ENCODE measurements at places on chromosomes 16 and 17.

- no peak for DNase-seq
Observed at GRCh38 chr17:19573075-19573474, 39.4 kb downstream of the SLC47A1 start.

DNA sequence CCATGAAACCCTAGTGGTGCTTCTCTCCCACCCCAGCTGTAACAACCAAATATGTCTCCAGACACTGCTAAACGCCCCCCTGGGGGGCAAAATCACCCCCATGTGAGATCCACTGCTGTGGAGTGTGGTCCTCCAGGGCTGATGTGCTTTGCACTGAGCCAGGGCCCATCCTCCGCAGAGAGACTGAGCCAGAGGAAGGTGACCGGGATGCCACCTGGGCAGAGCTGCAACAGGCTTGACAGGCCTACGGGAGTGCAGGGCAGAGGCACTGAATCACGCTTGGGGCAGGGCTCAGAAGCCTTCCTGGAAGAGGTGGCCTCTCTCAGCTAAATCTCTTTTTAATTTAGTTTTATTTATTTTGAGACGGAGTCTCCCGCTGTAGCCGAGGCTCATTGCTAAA is 4.4 kb downstream of the GJD3 start:
- DNase-seq, result no peak

GRCh38 chr17:37358098-37358829 is 17.5 kb upstream of the C17orf78 start:
- peak; percentile 66 for DNase-seq

GRCh38 chr17:1641065-1641403 is 4.5 kb downstream of the SCARF1 start:
- no peak for DNase-seq

GRCh38 chr16:19753815-19754643 is 36.0 kb downstream of the IQCK start:
- DNase-seq, result no peak

- no peak for DNase-seq
Observed at GRCh38 chr16:78778101-78779004, 678.9 kb downstream of the WWOX start.

DNA sequence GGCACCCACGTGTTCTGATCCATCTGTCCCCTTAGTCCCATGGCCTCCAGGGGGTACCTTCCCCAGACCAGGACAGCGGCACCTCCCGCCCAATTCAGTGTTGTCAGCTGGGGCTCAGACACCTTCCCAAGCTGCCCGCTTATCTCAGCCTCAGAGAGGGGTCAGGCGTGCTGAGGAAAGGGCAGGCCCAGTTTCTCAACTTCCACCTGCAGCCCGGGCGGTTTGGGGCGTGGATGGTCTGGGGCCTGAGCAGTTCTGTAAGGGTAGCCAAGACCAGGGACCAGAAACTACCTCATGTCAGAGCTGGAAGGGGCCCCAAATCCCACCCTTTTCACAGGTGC is 5.1 kb downstream of the PLCD3 start:
- no peak for DNase-seq

DNA sequence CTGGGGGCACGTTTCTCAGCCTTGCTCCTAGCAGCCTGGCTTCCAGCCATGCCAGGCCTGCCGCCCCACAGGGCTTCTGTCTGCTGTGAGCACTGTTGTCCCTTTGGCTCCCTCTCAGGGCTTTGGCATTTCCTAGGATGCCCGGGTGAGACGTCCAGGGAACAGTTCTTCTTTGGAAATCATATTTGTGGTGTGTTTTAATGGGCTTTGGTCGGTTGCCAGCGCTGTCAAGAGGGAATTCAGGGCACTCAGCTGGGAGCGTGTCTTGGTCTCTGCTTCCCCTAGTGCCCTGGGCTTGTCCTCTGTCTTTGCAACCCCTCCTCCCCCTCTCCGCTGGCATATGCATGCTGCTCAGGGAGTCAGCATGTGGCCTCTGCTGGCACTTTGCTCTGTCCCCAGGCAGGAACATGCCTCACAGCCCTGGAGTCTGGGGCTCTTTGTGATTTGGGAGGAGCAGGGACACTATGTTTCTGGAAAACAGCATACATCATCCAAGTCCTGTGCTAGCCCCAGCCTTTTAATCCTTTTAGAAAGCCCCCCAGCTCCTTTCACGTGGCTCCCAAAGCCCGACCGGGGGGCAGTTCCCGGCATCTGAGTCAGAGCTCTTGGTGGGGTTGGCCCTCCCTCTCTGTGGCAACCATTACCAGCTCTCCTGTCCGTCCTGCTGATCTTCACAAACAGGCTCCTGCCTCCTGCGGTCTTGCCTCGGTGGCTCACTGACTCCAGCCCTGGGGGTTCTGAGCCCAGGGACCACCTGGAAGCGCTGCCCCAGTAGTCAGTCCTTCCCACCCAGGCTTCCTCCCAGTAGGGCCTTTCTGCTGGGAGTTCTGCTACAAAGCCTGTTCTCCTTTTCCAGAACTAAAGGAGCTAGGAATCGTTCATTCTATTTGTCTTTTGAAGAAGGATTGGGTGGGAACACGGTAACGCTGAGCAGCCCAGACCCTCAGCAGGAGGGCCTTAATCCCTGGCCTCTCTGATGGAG is 26.7 kb downstream of the SAP30BP start:
- no peak for DNase-seq

DNA sequence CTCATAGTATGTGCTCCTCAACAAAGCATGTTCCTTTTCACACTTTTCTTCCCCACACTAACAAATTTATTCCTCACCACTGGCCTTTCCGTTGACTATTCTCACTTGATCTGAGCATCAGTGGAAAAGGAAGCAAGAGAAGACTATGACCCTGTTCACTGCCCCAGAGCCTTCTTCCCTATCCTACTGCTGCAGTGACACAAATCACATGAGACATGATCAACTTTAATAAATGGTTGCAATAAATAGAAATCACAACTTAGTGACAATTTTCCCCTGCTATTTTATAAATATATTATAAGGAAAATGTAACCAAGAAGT is 438.7 kb upstream of the SOX9 start:
- DNase-seq, result no peak

DNA sequence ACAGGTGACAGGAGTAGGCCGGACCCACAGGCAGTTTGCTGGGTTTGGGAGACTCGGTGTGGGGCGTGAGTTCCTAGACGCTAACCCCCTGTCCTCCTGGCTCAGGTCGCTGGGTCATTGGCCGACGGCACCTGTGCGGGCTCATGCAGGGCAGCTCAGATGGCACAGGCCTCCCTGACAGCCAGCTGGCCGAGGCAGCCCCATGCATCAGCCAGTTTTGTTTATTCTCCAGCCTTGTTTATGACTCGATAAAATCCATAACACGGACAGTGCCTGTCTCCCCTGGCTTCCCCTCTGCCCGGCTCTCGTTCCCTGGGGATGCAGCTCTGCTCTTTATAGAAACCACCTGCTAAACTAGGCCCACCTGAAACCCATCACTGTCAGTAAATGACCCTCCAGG is 46.0 kb downstream of the SDK2 start:
- no peak for DNase-seq

GRCh38 chr16:67199011-67199807 is at the start of gene ELMO3:
Gene ELMO3 (plus strand): TSS chr16:67199131. CDS start chr16:67199327, 196 bp downstream.
- peak; percentile 85 for DNase-seq

- DNase-seq, result peak; percentile 82
Observed at GRCh38 chr17:35596530-35597233, 9.6 kb downstream of the AP2B1 start.

DNA sequence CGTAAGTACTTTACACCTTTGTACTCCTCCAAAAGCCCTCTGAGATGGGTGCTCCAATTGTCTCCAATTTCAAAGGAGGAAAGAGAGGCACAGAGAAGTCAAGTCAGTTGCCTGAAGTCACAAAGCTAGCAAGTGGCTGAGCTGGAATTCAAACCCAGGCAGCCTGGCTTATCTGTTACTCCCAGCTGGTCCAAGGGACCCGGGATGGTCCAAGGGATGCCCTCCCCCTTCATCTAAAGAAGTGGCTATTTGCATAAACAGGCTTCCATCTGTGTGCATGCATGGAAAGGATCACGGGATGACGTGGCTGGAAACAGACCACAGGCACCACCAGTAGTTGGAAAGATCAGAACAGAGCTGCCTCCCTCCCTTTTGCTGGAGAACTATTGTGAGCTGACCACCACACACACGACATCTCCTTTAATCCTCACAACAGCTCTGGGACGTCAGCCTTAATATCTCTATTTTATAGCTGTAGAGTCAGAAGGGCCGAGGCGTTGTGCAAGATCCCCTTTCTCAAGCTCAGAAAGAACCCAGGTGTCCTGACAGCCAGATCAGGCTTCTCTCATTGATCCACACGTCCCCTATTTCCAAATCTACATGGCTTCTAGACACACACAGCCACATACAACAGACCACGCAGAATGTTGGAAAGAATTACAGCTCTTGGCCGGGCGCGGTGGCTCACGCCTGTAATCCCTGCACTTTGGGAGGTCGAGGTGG is 10.9 kb upstream of the COL1A1 start:
- peak; percentile 39 for DNase-seq

- peak; percentile 65 for DNase-seq
Observed at GRCh38 chr16:50464325-50465290, 83.6 kb upstream of the NKD1 start.

DNA sequence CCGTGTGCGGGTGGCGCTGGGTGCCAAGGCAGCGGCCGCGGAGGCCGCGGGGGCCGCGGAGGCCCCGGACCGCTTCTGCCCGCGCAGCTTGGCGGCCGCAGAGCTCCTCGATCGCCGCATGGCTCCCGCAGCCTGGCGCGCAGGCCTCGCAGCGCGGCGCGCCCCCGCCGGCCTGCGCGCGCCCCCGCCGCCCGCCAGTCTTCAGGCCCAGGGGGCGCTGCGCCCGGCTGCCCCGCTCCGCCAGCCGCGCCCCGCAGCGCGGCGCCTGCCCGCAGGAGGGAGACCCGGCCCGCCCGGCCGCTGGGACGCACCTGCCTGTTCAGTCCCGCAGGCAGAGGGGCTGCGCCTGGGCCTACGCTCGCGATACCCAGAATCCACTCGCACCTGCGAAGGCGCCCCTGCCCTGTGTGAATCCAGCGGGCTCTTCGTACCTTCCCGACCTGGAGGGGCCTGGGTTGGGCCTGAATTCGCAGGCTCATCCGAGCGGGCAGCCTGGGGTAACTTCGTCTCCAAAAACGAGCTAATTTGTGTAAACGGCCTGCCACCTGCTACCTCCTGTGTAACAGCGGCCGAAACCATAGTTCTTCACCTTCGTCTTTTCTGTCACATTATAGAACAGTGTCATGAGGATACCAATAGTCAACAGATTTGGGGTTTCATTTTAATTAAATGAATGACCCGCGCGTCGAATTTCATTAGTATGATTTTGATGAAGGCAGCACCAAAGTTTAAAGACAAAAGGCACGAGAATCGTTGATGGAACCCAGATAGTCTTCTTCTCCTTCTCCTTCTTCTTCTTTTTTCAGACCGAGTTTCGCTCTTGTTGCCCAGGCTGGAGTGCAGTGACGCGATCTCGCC is at the start of gene CENPV:
TSS of gene CENPV (minus strand) at position 153 of the 858 bp plus-strand sequence. CDS start at position 120, 33 bp downstream.
- DNase-seq, result peak; percentile 88

DNA sequence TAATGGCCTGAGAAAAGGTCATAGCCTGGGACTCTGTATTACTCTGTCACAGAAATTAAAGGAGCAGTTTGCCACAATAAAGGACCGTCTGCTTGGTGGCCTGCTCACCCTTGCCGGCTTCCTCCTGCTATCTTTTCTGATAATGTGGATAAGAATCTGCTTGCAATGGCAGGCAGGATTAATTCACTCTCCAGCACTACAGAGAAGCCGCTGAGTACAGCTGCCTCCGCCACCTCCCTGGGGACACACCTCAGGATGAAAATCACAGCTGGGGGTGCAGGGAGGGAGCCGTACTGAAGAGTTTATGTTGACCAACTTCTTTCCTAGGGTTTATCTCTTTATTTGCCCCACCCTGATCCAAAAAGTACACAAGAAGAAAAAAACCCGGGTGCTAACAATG is 245.9 kb upstream of the RPL38 start:
- DNase-seq, result no peak

DNA sequence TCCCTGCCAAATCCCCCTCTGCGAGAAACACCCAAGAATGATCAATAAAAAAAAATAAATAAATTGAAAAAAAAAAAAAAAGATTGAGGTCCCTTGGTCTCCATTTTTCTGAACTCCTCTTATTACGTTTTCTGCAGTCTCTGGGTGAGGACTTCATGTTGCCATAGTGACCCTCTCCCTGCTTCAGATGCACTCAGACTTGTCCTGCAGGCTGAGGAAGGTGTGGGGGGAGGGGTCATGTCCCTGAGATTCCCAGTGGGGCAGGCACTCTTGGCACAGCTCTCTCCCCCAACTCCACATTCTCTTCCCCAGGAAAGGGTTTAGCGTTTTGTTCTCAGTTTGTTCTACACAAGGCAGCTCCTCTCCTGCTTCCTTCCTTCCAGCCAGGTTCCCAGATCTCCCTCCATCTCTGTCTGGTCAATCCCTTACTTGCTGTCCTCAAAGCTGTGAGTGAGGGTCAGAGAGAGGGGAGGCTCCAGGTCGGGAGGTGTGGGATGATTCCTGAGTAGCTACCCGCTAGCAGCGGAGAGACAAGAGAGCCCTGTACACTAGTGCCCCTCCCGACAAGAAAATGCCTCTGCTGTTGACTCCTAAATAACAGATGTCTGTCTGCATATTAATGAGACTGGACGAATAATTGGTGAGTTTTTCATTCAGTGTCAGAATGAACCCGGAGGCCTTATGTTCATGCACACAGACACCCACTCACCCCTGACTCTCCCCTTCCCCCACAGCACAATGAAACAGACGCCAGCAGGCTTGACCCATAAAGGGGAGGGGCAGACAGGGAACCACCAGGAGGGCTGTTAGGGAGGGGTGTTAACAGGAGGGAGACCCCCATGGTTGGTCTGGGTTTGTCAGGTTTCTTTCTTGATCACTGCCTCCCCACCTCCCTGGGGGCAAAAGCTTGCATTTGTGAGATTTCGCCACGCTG is 9.2 kb downstream of the RND2 start:
- DNase-seq, result no peak

All from H1 (cell line).